Endodermal cell (in vitro differentiated cells): ENCODE measurements at places on chromosomes 6 and 20. TPM values are rescaled to one million over a fixed set of nuclear protein-coding genes. Genes with fewer than 3 reads are reported as not detected.

GRCh38 chr6:129701721-129702455, 8.1 kb downstream of the ARHGAP18 start:
- no peak for DNase-seq

DNA sequence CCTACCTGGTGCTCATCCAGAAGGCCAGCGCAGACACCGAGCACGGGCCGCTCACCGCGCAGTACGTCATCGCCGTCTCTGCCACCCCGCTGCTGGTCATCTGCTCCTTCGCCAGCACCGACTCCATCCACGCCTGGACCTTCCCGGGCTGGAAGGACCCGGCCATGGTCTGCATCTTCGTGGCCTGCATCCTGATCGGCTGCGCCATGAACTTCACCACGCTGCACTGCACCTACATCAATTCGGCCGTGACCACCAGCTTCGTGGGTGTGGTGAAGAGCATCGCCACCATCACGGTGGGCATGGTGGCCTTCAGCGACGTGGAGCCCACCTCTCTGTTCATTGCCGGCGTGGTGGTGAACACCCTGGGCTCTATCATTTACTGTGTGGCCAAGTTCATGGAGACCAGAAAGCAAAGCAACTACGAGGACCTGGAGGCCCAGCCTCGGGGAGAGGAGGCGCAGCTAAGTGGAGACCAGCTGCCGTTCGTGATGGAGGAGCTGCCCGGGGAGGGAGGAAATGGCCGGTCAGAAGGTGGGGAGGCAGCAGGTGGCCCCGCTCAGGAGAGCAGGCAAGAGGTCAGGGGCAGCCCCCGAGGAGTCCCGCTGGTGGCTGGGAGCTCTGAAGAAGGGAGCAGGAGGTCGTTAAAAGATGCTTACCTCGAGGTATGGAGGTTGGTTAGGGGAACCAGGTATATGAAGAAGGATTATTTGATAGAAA, 2.0 kb downstream of the SLC35D3 start:
- no peak for DNase-seq

- DNase-seq, result peak; percentile 49
These were observed 334.1 kb downstream of the NRN1 start for GRCh38 chr6:5672581-5673011.

DNA sequence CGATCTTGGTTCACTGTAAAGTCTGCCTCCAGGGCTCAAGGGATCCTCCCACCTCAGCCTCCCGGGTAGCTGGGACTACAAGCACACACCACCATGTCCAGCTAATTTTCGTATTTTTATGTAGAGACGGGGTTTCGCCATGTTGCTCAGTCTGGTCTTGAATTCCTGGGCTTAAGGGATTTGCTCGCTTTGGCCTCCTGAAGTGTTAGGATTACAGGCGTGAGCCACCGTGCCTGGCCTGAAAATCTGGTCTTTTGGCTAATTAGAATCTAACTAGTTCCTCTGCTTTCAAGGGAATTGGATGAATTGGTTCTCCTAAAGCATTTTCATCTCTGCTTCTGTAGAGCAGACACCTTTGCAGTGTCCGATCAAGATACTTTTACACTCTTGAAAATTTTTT, 51.3 kb downstream of the NCOA3 start:
- no peak for DNase-seq

DNA sequence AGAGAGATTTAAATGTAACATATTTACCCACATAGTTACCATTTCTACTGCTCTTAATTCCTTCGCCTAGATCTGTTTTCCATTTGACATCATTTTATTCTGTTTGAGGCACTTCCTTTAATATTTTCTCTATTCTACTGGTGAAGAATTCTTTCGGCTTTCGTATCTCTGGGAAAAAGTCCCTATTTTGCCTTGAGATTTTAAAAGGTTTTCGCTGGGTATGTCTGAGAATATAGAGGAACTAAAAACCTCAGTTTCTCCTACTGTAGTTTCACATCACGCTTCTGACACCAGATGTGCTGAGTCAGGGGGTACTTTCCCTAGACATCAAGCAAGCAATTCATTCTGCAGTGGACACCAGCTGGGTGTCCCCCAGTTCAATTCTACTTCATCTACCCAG, 61.7 kb downstream of the E2F3 start:
- no peak for DNase-seq

GRCh38 chr6:14816116-14816859, 429.6 kb upstream of the JARID2 start:
- DNase-seq, result no peak

GRCh38 chr6:94478133-94479005, 1059.0 kb upstream of the EPHA7 start:
- DNase-seq, result no peak

DNA sequence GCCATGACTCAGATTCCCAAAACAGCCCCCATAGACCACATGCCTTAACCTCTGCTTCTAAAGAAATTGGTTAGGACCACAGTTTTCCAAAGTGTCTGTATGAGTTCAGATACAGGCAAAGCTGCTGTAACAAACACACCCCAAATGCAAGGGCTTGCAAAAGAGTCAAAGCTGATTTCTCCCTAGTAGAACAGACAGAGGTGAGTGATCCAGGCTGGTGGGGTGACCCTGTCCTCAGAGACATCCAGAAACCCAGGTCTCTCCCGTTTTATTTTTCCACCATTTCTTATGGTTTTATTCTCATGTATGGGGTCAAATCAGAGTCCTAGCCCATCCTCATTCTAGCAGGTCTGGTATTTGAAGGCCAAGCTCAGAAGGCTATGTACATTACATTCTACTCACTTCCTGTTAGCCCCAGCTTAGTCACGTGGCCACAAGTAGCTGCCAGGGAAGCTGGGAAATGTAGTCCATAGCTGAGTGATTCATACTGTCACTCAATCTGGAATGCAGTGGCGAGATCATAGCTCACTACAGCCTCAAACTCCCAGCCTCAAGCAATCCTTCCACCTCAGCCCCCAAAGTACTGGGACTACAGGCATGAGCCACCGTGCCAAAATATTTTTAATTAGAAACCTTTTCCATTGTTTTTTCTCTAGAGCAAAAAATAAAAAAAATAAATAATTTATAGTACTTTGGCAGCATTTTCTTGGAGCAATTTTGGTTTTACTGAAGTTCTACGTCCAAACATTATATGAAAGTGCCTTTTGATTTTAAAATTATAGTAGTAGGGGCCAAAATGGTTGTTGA, 175.2 kb downstream of the ZMYND8 start:
- peak; percentile 81 for DNase-seq

DNA sequence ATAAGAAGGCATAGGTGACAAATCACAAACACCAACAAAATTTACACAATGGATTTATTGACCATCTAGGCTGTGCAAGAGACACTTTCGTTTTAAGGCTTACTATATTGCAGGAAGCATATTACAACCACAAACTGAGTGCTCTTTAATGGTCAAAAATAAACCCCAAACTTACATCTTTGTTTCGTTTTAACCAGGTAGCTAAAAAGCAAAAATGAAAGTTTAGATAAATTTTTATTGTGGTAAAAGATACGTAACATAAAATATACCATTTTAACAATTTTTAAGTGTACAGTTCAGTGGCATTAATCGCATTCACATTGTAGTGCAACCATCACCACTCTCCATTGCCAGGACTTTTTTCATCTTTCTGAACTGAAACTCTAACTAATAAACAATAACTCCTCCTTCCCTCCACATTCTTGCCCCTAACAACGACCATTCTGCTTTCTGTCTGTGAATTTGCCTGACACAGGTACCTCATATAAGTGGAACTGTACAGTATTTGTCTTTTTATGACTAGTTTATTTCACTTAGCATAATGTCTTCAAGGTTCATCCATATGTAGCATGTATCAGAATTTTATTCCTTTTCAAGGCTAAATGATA, 32.3 kb upstream of the DUSP22 start:
- DNase-seq, result no peak

DNA sequence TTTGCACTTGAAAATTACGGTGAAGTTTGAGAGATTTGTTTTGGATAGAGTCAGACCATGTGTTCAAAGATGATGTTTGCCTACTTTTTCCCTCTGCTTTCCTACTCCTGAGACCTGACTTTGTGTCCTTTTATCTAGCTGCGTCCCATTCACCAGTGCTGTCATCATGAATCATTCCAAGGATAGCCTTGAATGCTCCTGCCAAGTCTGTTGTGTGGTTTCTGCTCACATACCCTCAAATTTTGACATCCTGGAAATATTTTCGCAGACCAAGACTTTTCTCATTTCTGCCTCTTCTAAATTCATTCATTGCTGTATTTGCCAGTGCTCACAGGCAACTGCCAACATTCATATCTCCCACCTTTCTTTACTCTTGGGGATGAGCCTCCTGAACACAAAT, 175.9 kb upstream of the SCGN start:
- DNase-seq, result no peak

- no peak for DNase-seq
These were observed 737.1 kb downstream of the DHX35 start for GRCh38 chr20:39699166-39699725.

DNA sequence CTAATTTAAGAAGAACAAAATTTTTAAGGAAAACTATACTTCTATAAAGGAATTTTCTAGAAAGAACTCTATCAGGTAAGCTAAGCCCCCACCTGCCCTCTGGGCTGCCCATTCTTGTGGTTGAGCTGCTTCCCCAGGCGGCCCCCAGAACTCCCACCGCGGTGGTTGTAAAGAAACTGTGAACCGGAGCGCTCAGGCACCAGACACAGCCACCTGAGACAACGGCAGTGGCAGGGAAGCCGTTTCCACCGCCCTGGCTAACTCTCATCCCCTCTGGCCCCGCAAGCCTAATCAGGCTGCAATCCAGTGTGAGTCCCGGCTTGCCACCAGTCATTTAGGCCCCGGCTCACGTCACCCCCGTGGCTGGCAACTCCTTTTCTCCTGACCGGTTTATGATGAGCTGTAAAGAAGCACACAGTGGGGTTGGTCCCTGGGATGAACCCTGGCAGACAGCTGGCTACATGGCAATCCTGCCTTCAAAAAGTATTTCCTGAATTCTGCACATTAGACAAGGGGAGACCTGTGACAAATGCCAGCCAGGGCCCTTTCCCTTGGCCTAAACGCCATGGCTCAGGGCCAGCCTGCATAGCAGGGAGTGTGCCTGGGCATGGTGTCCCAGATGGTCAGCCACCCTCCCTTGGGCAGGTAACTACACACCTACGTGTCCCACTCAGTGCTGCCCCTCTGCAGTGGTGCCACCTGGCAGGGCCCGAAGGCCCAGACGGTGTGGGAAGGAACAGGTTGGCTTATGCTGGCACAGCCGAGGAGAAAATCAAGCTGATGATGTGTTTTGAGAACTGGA, 63.8 kb upstream of the GPR31 start:
- DNase-seq, result no peak

DNA sequence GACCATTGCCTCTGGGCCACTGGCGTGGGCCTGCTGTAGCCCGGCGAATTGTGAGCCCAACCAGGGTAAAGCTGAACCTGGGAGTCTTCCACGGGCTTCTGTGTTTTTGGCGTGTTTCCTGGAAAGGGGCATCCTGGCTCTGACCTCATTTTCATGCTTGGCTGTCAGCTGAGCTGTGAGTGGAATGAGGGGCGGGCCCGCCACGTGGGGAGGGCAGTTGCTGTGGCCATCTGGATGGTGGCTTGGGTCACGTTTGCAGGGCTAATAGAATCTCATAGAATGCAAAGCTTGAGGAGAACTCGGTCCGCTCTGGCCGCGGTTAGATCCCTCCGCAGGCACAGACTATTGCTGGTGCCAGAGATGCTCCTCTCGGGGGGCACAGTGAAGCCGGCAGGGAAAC, 263.0 kb downstream of the SMOC2 start:
- no peak for DNase-seq

GRCh38 chr20:32438331-32438858, 80.3 kb downstream of the ASXL1 start:
- peak; percentile 19 for DNase-seq

GRCh38 chr6:36663504-36664446, 14.7 kb upstream of the CDKN1A start:
- DNase-seq, result no peak

GRCh38 chr20:2361035-2361593, 19.6 kb upstream of the TGM6 start:
- no peak for DNase-seq

GRCh38 chr6:16729183-16729691, 32.0 kb downstream of the ATXN1 start:
- no peak for DNase-seq

- no peak for DNase-seq
These were observed 188.2 kb upstream of the FOXQ1 start for GRCh38 chr6:1123386-1124375.

GRCh38 chr20:45593498-45593897, 14.4 kb upstream of the WFDC8 start:
- no peak for DNase-seq

GRCh38 chr20:25539742-25540672, 45.3 kb downstream of the NINL start:
- DNase-seq, result peak; percentile 75

DNA sequence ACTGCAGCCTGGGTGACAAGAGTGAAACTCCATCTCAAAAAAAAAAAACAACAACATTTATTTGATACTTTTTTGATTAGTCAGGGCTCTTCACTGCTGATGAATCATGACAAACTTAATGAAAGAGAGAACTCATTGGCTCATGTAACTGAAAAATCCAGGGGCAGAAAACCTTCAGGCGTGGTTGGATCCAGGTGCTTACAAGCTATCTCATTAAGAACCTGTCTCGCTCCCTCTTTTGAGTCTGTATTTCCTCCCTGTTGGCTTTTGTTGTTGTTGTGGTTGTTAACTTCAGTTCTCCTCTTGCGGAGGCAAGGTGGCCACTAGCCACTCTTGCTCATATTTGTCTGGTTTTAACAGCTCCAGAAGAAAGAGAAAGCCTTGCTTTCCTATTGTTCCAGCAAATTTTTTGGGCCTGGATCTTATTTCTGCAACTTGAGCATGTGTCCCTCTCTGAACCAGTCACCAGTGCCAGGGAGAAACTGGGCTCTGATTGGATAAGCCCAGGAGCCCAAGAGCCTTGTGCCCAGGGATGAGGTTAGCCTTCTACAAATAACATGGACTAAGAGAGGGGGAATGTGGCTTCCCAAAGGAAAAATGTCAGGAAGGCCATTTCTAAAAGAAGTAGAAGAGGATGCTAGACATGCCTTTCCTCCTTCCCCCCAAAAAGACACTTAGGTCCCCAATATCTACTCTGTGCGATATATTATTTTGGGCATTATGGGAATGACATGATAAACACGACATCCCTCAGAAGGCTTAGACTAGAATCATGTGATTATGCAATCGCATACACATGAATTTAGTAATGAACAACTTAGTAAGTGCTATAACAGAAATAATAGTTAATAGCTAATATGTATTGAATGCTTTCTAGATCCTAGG, 64.5 kb downstream of the PHACTR2 start:
- no peak for DNase-seq

Gene PSORS1C2
- 0.20 TPM in 1 of 2 replicates, not detected in the other for total RNA-seq

Gene HLA-F
- total RNA-seq, result 0.48 and 1.1 TPM in 2 replicates

Gene PPIL6
- 2.2 and 2.3 TPM in 2 replicates for total RNA-seq

Gene MACROD2
- total RNA-seq, result 2.0 and 2.3 TPM in 2 replicates

Gene CCR6
- not detected in 2 replicates for total RNA-seq

Gene SNHG17
- total RNA-seq, result 44.2 and 45.9 TPM in 2 replicates

Gene HSPA1B
- 83.9 and 87.6 TPM in 2 replicates for total RNA-seq
